ENCODE measurements at places on chromosomes 7 and 10.
A peak's percentile ranks its signal among the peaks of the same experiment; 100 is the strongest.

- peak; percentile 91 for DNase-seq
Observed at GRCh38 chr7:37832194-37832593, 16.2 kb upstream of the NME8 start.

DNA sequence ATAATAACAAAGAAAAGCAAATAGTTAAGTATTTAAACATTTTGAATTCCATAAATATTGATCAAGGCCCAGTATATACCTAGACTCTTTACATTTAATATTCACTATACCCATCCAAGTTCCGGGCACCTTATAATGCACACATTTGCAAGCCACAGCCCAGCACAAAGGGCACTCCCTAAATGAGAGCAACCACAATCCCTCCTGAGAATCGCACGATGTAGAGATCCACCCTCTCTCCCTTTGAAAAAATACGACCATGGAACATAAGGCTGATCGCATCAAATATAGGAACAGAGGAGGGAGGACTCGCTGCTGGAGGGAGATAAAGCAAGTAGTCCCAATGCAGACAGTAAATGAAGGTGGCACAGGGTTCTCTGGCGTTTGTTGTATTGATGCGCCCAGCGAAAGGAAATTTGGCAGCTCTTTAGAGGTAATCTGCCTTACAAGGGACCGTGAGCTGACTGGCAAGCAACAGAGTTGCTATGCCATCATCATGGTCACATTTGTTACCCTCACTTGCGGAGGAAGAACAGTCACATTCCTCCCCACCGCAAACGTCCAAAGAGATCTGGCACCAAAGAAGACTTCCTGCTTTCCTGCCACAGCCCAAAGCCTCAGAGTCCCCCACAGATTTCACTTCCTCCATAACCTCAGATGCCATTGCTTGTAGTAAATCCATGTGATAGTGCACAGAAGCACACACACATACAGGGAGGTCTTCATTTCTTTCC is 16.1 kb upstream of the TAS2R40 start:
- DNase-seq = peak; percentile 96

DNA sequence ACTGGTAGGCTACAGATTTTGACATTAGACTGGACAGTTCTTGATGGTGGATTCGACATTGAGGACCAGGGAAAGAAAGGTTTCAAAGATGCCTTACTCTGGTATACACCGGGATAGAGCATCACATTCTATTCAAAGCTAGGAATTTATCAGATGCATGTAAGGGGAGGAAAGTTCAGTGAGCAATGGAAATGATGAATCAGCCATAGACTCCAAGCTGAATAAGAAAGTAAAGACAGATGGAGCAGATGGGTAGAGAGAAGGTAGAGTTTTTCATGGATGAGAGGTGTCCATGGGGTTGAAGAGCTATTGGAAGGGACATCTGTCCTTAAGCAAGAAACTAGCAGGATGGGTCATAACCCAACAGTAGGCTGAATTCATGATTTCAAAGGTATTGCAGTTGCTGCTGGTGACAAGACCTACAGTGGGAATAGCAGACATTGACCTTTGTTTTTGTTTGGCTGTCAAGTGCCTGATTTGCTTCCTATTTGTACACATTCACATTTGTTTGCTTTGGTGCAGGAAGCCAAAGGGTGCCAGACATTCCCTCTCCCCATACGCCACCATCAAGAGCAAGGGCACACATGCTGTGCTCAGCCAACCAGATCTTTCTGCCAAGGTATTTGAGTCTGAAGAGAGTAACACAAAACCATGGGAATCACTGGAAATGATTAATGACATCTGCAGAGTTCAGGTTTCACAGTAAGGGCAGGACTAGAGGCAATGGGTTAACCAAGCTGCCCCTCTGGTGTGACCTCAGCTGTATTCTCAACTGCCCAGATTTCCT is 8.6 kb upstream of the CACUL1 start:
- DNase-seq = no peak

GRCh38 chr10:112966194-112966855 is 16.3 kb downstream of the TCF7L2 start:
- DNase-seq = no peak
